ENCODE measurements at places on chromosomes 12 and 14. TPM values are rescaled to one million over a fixed set of nuclear protein-coding genes. Genes with fewer than 3 reads are reported as not detected.

KRT80 gene
- total RNA-seq, result not detected

- H3K27ac ChIP-seq, result no peak overlapping the region
- DNase-seq, result no peak
- peaks cover 37% of the 10 kb centered on the region for H3K36me3 ChIP-seq
Observed at GRCh38 chr12:55818140-55818728, 393 bp downstream of the ORMDL2 start.

DNA sequence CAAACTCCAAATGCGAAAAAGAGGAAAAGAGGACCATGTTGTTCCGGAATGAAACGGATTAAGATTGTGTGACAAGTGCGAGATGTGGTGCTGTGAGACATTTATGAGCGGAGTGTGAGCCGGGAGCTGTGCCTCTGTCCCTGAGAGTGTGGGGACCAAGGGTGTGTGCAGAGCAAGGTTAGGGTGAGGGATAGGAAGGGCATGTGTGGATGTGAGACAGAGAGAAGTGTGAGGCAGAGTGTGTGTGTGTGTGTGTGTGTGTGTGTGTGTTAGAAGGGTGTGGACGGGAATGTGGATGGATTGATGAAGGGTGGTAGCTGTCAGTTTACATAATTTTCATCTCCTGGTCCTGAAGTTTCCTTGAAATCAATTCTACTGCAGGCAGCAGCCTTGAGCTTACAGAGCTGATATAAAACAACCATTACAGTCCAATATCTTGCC lies 4.3 kb upstream of the OTX2 start:
- DNase-seq, result no peak
- no peaks in the 10 kb centered on the region for H3K36me3 ChIP-seq
- H3K27ac ChIP-seq, result no peak overlapping the region
- peaks cover 99% of the 10 kb centered on the region for H3K27me3 ChIP-seq
- no peak overlapping the region for H3K4me3 ChIP-seq

CLEC1B gene
- total RNA-seq, result not detected

- H3K4me3 ChIP-seq, result no peak overlapping the region
- no peak overlapping the region for H3K27ac ChIP-seq
- no peak for DNase-seq
- H3K4me1 ChIP-seq, result peaks cover 5% of the 10 kb centered on the region
- no peaks in the 10 kb centered on the region for H3K36me3 ChIP-seq
Observed at GRCh38 chr12:88472248-88472647, 108.0 kb downstream of the KITLG start.

DNA sequence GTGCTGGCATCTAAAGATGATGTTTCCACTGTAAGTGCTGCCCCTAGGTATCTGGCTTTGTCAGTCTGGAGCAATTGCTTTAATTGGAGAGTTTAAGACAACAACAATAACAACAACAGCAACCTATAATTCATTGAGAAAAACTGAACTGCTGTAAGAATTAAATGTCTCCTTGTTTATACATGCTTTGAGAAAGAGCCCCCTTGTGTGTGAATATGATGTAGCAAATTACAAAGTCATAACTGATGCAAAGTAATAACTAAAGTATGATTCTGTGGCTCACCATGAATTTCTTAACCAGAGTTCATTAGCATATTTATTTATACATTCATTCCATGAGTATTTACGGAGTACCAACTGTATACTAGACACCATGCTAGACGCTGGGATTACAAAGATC lies 59.2 kb upstream of the PRIMA1 start:
- no peaks in the 10 kb centered on the region for H3K27me3 ChIP-seq
- no peak for DNase-seq
- no peak overlapping the region for H3K4me3 ChIP-seq
- H3K36me3 ChIP-seq, result no peaks in the 10 kb centered on the region

FOXA1 gene
- total RNA-seq, result 0.20 TPM

- H3K4me3 ChIP-seq, result peak overlapping the region; percentile 77
- no peak overlapping the region for H3K27ac ChIP-seq
- H3K27me3 ChIP-seq, result no peaks in the 10 kb centered on the region
Observed at GRCh38 chr14:102593825-102594137, 1.3 kb downstream of the RCOR1 start.

DEPDC4 gene
- total RNA-seq, result 4.8 TPM

- DNase-seq, result no peak
- H3K4me3 ChIP-seq, result no peak overlapping the region
- H3K27ac ChIP-seq, result no peak overlapping the region
- no peaks in the 10 kb centered on the region for H3K27me3 ChIP-seq
- no peaks in the 10 kb centered on the region for H3K4me1 ChIP-seq
Observed at GRCh38 chr14:37641117-37641516, 45.7 kb downstream of the TTC6 start.

GRCh38 chr14:94177806-94178205 lies 3.7 kb downstream of the PPP4R4 start:
- H3K4me1 ChIP-seq, result no peaks in the 10 kb centered on the region
- no peak for DNase-seq
- H3K36me3 ChIP-seq, result no peaks in the 10 kb centered on the region

DNA sequence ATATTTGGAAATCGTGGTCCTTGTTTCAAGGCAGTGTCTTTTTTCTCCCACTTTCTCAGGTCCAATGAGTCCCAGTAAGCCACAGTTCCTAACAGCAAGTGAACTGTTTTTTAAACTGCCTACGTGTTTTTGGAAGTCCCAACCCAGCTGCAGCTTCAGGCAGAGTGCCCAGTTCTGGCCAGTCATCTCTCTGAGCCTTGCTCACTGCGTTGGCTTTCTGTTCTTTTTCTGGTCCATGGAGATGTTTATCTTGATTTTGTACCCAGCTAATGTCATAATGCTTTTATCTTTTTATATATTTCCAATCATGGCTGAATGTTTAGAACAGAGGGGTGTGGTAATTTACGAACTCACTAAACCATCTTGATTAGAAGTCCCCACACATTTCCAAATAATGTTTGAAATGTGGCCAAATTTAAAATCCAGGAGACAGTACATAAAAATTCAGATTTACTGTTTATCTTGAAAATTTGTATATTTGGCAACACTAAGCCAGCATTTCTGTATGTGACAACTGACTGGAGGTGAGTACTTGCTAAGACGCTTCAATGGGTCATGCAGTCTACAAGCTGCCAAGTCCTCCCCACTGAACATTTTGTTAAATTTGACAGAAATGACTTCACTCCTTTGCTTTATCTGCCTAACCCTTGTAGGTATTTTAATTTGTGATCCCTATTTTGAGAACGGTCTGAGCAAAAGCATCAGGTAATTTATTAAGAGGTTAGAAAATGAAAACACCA lies 46.1 kb upstream of the OTOGL start:
- H3K4me3 ChIP-seq, result no peak overlapping the region
- H3K27me3 ChIP-seq, result no peaks in the 10 kb centered on the region
- H3K4me1 ChIP-seq, result no peaks in the 10 kb centered on the region
- H3K27ac ChIP-seq, result no peak overlapping the region
- no peak for DNase-seq

DNA sequence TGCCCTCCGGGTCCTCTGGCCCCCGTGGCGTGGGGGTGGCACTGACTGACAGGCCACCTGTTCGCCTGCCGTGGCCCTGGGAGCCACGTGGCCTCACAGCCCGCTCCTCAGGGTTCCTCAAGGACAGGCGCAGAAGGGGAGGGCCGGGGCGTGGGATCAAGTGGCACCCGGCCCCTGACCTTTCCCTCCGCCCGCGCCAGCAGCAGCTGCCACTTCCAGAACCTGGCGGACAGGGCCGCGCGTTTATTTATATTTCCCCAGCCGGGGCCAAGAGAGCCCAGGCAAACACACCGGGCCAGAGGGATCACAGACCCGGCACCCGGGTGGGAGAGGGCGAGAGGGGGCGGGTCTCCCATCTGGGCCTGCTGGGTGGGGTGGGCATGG lies 92.6 kb downstream of the RFLNA start:
- peaks cover 8% of the 10 kb centered on the region for H3K4me1 ChIP-seq
- no peaks in the 10 kb centered on the region for H3K27me3 ChIP-seq
- no peak for DNase-seq
- no peak overlapping the region for H3K4me3 ChIP-seq

DNA sequence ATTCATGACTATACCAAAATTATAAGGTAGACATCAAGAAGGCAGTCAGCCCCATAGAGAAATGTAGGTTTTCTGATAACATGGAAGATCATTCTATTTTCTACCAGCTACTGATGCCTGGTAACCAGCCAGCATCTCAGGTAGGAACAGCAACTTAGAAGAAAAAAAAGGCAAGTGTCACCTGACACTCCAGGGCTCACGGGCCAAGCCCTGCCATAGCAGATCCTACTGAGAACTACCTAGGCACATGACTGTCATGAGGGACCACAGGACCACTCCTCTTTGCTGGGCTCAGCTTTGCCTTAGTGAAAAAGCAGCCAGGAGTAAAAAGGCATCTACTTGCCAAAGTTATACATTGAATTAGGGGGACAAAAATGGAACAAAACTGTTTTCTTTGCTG lies 33.4 kb downstream of the CORO1C start:
- peaks cover 10% of the 10 kb centered on the region for H3K36me3 ChIP-seq
- no peak overlapping the region for H3K27ac ChIP-seq
- peaks cover 6% of the 10 kb centered on the region for H3K4me1 ChIP-seq
- DNase-seq, result no peak
